ENCODE measurements at places on chromosomes 7 and 10.
A peak's percentile ranks its signal among the peaks of the same experiment; 100 is the strongest.

GRCh38 chr10:19819419-19820033 is 3.3 kb downstream of the PLXDC2 start:
- peak; percentile 76 for DNase-seq

- no peak for DNase-seq
Observed at GRCh38 chr7:3892686-3893085, 591.6 kb downstream of the SDK1 start.

DNA sequence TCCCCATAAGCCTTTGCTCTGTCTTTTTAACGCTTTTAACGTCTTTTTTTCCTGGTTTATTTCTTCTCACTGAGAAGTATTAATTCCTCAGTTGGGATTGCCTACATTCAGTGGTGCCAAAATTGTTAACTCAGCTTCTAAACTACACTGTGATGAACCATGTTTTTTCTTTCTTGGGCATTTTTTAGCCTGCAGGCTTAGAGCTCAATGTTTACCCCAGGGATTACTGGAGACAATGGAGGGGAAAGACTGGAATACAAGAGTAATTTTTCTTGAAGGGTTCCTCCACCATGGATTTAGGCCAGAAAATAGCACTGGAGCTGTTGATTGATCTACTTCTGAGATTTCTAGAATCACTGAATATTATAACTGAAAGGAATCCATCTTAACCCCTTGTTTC is 19.8 kb downstream of the STAMBPL1 start:
- no peak for DNase-seq

DNA sequence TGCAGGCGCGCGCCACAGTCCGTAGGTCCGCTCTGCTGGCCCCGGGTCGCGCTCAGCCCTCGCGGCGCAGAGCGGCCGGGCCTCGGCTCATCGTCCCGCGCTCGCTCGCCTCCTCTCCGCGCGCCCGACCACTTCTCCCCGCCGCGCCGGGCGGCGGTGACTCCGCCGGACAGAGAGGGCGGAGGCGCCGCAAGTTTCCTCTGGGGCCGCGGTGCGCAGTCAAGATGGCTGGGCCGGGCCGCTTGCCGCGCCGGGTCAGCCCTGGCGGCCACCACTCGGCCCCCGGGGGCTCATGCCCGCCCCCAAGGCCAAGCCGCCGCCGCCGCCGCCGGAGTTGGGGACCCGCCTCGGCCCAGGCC is 441 bp downstream of the FZD8 start:
- no peak for DNase-seq

- no peak for DNase-seq
Observed at GRCh38 chr10:33270971-33271370, 63.5 kb downstream of the NRP1 start.

DNA sequence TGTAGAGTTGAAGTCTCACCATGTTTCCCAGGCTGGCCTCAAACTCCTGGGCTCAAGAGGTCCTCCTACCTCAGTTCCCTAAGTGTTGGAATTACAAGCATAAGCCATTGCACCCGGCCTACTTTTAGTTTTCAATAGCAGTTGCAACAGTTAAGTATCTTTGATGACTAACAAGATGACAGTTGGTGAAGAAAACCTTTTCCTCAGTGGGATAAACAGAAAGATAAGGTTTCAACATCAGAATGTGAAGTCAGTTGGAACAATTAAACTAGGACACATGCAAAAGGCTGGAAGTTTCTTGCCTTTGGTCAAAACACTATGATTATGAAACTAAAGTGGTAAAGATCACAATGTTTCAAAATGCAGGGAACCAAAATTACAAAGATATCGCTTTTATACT is 169.2 kb downstream of the ZNF438 start:
- peak; percentile 12 for DNase-seq

- DNase-seq: no peak
Observed at GRCh38 chr7:108419961-108420908, 36.0 kb downstream of the NRCAM start.

- DNase-seq: peak; percentile 22
Observed at GRCh38 chr10:68721673-68722335, 765 bp downstream of the CCAR1 start.

DNA sequence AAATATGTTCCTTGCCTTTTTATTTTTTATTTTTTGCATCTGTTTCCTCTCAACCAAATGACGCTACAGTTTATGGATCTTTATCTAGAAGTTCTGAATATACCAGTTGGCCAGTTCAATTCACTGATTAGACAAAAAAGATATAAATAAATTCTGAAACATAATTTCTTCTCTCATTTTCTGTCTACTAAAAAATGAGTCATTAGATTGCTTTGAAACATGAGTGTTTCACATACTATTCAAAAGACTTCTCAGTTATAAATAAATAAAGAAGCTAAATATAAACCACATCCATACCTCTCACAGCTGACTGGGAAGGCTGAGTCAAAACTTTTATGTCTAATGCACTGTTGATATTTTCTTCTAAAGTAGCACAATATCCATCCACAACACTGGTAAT is 97.6 kb upstream of the GPR22 start:
- no peak for DNase-seq

- no peak for DNase-seq
Observed at GRCh38 chr7:30816645-30817370, 45.6 kb downstream of the MINDY4 start.

DNA sequence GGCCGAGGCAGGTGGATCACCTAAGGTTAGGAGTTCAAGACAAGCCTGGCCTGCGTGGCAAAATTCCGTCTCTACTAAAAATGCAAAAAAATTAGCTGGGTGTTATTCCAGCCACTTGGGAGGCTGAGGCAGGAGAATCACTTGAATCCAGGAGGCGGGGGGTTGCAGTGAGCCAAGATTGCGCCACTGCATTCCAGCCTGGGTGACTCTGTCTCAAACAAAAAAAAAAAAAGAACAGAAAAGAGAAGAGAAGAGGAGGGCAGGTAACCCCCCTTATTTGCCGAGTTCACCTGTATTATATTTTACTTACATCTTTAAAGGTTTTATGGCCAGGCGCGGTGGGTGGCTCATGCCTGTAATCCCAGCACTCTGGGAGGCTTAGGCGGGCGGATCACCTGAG is 91.7 kb downstream of the RNF216 start:
- no peak for DNase-seq

DNA sequence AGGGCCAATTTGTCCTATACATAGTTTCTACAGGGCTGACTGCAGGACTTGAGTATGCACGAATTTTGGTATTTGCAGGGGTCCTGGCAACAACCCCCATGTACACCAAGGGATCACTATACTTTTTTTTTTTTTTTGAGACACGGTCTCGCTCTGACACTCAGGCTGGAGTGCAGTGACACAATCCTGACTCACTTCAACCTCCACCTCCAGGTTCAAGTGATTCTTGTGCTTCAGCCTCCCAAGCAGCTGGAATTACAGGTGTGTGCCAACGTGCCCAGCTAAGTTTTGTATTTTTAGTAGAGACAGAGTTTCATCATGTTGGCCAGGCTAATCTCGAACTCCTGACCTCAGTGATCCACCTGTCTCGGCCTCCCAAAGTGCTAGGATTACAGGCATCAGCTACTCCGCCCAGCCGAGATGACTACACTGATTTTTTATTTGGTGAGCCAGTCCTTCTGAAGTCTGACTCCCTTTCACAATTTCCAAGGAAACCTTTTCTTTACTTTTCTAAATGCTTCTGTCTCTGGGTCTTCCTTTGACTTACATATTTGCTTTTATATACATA is 19.8 kb downstream of the CFAP70 start:
- DNase-seq: no peak

DNA sequence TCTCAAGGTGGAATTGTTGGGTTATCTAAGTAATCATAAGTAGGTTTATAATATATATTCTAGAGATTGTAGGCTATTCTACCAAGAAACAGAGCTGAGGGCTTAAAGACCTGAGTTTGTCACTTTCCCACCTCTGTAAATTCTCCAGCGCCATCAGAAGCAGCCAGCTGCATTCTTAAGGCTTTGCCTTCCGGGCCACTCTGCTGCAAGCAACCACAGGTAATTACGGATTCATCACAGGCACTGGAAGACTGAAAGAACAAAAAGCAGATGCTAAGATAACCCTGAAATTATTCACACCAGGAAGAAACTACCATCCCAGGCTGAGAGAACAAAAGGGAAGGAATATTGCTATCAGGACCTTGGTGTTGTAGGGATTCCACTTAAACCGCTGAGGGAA is 137.8 kb upstream of the JCAD start:
- no peak for DNase-seq

GRCh38 chr10:23325132-23325531 is 19.5 kb downstream of the C10orf67 start:
- no peak for DNase-seq

GRCh38 chr7:103346396-103346795 is 1.0 kb upstream of the PSMC2 start:
- no peak for DNase-seq

DNA sequence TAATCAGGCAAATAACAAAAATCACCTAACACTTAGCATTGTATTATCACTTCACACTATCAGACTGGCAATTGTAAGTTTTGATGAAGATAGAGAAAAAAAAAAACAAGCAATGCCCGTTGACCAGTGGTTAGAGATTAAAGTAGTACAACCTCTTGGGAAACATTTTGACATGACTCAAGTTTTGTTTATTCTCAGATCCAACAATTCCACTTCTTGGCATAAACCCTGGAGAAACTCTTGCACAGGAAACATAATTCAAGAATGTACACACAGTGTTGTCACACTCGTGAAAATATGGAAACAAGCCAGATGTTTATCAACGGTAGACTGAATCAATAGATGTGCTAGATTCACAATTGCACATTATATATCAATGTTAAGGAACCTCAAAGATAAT is 37.2 kb downstream of the FRMD4A start:
- DNase-seq: no peak

GRCh38 chr10:100568912-100569311 is 33.2 kb downstream of the HIF1AN start:
- no peak for DNase-seq

DNA sequence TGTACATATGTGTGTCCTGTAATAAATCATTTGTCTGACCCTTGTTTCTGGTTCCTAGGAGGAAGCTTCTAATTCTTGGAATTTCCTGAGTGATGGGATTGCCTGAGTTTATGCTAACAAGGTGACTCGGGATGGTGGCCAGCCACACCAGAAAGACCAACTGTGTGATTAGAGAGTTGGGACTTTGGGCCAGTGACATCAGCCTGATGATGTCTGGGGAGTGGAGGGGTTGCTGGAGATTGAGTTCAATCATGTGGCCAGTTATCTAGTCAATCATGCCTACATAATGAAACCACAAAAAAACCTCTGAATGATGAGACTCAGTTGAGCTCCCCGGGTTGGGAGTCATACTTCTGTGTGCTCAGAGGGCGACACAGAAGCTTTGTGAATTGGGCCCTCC is 23.5 kb upstream of the CARD11 start:
- DNase-seq: peak; percentile 11

DNA sequence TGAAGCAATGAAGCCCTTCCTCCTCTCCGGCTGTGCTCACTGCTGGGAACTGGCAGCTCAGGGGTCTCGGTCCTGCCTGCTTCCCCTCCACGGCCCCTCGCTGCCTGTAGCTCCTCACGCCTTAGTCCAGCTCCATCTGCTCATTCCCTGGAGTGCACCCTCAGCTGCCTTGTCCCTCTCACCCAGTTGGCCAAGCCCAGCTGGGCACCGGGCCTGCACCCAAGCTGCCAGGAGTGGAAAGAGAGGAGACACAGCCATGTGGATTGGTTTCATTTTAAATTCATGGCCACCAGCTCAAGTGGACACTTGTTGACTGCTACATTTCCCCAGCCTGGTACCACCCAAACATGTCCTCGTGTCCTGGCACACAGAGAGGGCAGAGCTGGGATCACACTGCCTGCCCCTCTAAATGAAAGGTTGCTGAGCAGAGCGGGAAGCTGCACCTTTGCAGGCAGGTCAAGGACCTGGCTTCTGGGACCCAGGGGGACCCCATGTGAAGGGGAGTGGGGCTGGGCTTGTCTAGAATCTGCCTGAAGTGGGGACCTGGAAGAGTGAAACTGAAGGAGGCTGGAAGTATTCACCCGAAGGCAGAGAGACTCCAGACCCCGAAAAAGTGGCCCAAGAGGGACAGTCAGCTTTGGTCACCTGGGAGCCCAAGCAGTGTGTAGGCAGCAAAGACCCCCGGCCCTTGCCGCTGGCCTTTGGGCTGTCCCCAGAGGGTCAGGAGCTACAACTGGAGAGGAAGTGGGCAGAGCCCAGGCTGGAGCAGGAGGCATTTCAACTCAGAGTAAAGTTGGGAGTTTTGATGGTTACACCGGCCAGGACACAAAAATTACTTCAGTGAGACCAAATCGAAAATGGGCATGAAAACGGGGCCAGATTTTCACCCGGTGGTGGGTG is 15.0 kb upstream of the BNIP3 start:
- no peak for DNase-seq

DNA sequence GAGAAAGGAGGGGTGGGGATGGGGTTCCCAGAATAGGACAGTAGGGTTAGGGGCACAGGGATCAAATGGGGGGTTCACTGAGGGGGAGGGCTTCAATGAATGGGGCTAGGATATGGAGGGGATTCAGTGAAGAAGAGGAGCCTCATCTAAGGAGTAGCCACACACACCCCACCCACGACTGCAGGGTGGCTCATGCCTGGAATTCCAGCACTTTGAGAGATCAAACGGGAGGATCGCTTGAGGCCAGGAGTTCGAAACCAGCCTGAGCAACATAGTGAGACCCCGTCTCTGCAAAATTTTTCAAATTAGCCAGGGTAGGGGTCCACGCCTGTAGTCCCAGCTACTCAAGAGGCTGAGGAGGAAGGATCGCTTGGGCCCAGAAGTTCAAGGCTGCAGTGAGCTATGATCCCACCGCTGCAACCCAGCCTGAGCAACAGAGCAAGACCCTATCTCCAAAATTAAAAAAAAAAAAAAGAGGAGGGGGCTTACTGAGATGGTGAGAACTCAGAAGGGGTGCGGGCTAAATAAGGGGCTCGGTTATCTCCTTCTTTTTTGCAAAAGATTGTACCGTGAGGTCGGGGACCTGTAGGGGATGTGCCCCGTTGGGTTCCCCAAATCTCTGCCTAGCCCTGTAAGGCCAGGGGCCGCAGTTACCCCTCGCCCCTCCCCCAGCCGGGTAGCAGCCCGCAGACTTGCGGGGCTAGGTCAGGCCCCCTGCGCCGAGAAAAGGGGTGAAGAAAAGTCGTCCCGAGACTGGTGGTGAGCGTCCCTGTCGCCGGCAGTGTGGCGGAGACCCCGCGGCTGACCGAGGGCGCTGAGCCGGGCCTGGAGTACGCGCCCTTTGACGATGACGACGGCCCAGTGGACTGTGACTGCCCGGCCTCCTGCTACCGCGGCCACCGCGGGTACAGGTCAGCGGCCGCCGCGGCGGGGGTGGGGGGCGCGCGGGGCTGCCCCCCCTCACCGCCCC is 43.1 kb upstream of the HSPB1 start:
- no peak for DNase-seq

DNA sequence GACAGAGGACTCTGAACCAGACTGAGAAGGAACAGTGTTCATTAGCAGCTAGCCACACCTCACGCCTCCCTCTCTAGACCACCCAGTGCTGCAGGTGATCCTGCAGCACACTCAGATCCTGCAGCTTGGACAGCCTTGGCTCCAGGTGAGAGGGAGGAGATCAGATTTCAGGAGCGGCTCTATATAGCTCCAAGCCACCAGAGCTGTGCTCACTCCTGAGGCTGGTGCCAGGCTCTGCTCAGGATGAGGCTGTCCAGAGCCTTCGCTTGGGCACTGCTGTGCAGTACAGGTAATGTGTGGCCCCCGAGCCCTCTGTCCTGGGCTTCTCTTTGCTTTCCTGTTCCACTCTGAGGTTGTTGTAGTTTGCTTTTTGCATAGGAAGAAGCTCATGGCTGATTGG is 42.4 kb downstream of the C10orf120 start:
- no peak for DNase-seq

Measured in hematopoietic multipotent progenitor cell treated with erythropoietin and hydrocortisone succinate and interleukin-3 and kit ligand, for 8 days (in vitro differentiated cells).